ENCODE measurements at places on chromosomes 11 and 22.

- DNase-seq: no peak
Measured at GRCh38 chr11:86164106-86164505, 80.4 kb upstream of the EED start.

DNA sequence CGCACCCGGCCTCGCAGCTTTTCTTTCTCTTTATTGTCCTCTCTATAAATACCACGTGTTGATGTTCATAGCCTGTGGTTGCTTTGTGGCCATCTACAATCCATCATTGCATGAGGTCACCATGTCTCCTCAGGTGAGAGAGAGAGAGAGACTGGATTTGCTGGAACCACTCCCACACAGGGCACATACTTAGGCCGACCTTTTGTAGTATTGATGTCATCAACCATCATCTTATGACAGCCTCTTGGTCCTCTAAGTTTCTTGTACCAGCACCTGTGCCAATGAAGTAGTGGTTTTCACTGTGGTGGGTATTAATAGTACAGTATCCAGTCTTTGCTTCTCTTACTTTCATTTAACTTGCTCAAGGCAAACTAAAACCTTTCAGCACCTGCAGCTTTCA is 22.8 kb upstream of the P2RY6 start:
- no peak for DNase-seq

GRCh38 chr11:30159546-30159945 is 71.3 kb upstream of the FSHB start:
- DNase-seq: no peak

DNA sequence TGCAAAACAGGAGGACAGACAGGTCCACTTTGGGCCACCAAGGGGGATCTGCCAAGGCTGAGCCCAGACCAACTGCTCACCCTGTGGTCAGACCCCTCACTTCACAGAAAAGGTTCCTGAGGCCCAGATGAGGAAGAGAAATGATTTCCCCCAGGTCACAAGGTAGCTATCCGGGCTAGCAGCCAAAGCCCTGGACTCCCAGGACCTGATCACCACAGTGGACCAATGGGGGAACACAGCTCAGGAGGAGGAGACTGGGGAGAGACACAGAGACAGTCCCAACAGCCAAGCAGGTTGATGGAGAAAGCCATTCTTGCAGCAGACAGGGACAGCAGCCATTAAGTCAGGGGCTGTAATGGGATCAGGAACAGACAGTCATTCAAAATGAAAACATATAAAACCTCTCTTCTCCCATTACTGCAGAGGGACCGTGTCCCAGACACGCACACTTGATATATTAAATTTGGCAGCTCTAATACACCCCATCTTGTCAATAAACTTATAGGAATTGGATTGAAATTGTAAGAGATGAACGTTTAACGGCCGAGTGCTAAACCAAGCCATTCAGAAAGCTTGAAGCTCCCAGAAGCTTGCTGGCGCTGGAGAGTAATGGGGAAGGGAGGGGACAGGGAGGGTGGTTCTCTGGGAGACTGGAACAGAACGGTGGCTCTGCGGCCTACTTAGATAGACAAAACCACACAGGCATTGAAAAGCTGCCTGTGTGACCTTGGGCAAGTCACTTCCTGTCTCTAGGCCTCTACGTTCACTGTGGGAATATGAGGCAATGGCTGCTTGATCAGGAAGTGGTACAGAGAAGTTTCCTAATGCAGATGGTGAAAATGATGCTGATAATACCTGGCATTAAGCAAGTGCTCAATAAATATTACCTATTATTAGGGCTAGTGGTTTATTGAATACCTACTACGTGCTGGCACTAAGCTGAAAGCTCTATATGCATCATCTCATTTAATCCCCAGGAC is 16.0 kb downstream of the ZMAT5 start:
- no peak for DNase-seq

- DNase-seq: peak; percentile 91
Measured at GRCh38 chr11:12224537-12224893, 114.1 kb downstream of the MICAL2 start.

DNA sequence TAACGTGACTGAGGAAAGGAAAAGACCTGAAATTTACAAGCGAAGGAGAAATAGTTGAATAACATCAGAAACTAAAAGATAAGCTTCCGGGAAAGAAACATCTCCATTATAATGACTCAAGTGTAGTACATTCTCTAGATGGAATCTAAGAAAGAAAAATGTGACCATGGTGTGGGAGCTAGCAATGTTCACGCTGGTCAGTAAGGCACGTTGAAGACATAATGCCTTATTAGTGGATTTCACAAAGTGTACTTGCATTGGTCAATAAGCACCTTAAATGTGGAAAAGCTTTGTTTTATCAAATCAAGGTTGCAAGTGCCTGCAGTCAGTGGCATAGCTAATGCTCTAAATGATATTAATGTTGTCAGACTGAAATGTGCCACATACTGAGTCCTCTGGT is 2.8 kb upstream of the LARGE1 start:
- no peak for DNase-seq

DNA sequence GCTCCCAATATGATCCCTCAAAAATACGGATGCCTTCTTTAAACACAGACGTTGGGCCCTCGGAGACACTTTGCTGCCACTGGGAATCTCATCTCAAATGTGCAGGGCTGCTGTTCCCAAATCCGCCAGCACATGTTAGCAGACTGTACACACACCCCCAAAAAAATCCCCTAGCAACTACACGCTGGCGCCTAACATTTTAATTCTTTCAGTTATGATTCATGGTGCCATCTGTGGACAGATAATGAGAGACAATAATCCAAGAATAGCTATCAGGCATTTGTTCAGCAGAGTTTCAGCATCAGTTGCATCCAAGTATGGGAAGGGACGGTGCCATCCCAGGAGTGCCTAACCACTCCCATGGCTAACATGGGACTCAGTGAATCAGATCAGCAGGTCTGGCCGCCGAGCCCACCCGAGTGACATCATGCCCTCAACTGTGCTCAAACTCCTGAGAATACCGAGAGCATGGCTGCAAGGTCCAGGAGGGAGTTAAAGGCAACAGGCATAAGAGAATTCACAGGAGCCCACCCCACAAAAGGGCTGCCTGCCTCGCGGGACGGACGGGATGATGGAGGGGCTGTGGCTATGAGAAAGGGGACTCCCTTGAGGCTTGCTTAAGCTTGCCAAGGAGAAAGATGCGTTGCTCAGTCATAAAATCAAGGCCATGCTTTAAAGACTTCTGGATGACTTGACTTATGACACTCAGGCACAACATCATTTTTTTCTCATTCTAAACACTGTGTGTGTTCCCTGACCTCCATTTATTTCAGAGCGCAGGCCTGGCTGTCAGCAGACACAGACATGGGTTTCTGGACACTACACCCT is 337.0 kb downstream of the SHANK2 start:
- no peak for DNase-seq

DNA sequence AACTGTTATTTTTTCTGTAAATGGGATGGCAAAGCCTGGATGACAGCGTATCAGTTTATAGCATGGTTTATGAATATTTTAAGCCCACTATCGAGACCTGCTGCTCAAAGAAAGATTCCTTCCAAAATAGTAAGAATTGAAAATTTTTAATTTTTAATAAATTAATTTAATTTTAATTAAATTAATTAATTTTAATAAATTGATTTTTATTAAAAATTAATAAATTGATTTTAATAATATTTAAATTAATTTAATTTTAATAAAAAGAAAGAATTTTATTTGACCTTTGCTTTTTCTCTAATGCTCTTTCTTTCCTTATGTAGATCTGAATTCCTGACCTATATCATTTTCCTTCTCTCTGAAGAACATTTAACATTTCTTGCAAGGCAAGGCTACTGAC is 62.9 kb downstream of the EXT2 start:
- DNase-seq: no peak
